T-helper 1 cell (primary cell): ENCODE measurements at places on chromosomes 3 and 15.

DNA sequence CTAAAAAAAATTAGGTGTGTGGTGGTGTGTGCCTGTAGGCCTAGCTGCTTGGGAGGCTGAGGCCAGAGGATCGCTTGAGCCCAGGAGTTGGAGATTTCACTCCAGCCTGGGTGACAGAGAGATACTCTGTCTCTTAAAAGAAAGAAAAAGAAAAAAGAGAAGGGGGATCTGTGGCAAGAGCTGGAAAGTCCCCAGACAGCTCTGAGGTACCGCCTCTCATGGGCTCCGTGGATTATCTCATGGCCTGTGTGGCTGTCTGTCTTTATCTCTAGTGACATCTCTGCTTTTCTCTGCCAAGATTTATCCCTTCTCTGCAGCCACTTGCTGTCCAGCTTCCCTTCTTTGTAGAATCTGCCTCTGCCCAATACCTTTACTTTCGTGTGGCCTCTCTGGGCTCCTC is 5.7 kb downstream of the EXOSC7 start:
- DNase-seq: no peak

DNA sequence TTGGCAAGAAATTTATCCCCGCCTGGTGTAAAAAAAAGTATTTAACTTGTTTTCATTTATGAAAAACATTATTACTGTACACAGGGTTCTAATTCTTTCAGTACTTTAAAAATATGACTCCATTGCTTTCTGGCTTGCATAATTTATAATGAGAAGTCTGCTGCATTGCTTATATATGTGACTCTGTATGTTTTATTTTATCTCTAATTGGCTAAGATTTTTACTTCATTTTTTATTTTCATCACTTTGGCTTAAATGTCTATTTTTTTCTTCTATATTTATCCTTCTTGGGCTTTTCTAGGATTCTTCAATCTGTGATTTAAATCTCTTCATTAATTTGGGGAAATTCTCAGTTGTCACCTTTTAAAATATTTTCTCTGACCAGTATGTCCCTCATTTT is 636.6 kb upstream of the NR2F2 start:
- DNase-seq: no peak

DNA sequence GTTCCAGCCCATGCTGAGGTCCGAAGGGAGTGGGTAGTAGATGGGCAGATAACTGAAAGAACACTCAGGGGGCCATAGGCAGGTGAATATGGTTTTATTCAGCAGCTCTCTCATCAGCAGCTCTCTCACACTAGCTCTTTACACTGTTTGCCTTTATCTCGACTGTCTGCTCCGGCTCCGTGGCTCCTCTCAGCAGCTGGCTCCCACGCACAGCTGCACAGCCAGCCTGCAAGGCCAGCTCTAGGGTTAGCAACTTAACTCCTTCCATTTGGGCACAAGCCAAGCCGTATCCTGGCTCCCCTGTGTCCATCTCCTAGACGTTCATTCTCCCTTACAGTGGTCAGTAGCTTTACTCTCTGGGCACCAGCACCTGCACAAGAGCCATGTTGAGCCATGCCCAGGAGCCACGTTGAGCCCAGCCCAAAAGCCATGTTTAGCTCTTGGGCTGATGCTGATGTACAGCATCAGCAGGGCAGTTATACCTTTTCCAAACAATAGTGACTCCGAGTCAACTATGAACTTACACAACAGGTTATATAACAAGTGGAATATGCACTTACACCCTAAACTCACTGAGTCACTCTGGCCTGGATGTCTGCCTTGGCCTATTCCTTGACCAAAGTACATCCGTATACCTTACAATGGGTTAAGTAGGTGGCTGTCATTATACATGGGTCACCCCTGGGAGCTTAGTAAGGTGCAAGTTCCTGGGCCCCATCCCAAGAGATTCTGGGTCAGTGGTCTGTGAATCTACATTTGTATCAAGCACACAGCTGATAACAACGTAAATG is 34.6 kb upstream of the TOPAZ1 start:
- no peak for DNase-seq

DNA sequence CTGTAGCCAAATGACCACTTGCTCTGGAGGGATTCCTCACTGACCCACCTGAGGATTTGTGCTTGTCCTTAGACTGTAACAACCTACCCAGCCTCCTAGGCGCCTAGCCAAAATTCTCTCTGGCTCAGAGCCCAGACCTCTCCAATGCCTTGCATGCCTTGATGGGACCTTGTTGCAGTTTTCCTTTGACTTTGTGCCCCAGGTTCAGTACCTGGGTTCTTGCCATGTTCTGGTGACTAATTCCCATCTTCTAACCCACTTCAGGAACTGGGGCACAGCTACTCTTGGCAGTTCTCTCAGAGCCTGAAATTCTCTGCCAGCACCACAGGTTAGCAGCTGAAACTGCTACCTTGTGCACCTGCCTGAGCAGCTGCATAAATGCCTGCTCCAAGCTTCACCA is 27.0 kb upstream of the UBE3A start:
- no peak for DNase-seq

- DNase-seq: no peak
Observed at GRCh38 chr3:45269952-45270351, 43.9 kb upstream of the TMEM158 start.

- DNase-seq: no peak
Observed at GRCh38 chr3:141307351-141308059, 60.8 kb upstream of the ZBTB38 start.

GRCh38 chr3:100029689-100030088 is 84.6 kb downstream of the FILIP1L start:
- DNase-seq: no peak

DNA sequence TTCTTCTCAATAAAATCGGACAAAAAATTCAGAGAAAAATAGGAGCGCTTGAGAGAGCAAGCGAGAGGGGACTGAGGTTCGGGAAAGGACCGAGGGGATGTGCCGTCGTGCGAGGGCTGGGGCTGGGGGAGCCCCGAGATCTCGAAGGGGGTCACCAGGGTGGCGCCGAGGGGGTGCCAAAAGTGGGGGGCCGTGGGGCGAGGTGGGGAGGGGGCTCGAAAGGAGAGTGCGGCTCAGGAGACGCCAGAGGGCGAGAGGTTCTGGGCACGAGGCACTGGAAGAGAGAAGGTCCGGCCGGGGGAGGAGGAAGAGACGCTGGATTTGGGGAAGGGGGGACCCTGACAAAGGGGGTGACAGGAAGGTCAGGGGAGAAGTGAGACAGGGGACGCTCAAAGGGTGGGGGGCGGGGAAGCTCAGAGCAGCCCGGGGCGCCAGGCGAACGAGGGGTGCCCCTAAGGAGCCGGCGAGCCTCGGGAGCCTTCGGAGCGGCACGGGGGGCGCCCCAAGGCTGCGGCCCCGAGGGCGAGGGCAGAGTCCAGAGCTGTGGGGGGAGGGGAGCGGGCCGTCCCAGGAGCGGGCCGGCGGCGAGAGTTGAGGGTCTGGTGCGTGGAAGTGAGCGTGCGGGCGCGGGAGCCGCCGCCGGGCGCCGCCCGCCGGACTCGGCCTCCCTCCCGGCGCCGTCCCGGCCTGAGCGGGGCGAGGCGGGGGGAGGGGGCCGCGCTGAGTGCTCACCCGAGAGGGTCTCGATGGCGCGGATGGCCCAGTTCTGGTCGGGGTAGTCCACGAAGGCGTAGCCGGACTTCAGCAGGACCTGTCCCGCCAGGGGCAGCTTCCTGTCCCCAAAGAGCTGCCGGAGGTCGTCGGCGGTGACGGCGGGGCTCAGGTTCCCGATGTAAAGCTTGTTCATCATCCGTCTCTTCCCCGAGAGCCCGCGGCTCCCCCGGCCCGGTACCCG is 514 bp downstream of the IGF2BP2 start:
- no peak for DNase-seq

GRCh38 chr15:73888224-73889041 is 15.1 kb downstream of the TBC1D21 start:
- no peak for DNase-seq

GRCh38 chr3:9147896-9148266 is 101.6 kb downstream of the SRGAP3 start:
- DNase-seq: no peak

- DNase-seq: no peak
Observed at GRCh38 chr3:54324103-54324502, 201.8 kb downstream of the CACNA2D3 start.

DNA sequence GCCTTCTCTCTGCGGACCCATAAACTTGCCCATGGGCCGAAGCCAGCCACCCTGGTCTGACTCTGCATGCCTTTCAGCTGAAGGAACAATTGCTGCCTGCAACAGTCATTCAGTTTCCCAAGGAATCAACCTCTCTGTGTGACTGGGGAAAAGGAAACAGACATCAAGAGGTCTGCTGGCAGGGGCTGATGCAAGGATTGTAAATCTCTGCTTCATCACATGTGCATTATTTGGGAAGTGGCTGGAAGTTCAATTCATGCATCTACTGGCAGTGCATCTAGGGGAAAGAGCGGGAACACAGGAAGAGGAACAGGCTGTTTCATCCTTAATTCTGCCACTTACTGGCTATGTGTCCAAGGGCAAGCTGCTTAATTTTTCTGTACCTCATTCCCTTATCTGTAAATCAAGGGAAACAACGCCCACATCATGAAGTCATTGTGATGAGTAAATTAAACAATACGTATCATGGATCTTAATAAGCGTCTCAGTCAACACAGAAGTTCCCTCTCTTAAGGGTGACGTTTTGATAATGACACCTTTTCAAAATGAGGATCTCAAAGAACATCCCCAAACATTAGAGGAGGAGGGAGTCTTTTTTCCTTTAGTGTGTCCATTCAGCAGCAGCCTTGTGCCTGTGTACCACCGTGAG is 17.4 kb upstream of the ADPGK start:
- DNase-seq: no peak

- no peak for DNase-seq
Observed at GRCh38 chr15:64903326-64903950, 8.3 kb upstream of the ANKDD1A start.

DNA sequence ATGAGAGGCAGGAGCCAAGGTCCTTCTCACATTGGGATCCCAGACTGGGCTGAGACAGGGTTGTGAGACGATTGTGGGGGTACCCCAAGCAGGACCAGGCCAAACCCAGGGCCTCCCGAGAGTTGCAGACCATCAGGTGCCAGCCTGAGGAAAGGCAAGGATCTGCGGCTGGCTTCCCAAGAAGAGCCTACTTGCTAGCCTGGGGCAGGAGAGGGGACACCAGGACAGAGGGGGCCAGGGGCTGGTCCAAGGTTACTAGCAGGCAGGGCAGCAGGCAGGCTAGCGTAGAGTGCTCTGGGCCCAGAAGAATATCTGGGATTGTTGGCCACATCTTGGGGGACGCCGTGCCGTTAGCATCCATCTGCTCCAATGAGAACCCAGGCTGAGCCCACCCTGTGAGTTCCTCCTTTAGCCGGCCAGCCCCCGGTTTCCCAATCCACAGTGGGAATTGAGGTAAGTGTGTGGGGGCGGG is 546 bp downstream of the CISH start:
- DNase-seq: no peak

DNA sequence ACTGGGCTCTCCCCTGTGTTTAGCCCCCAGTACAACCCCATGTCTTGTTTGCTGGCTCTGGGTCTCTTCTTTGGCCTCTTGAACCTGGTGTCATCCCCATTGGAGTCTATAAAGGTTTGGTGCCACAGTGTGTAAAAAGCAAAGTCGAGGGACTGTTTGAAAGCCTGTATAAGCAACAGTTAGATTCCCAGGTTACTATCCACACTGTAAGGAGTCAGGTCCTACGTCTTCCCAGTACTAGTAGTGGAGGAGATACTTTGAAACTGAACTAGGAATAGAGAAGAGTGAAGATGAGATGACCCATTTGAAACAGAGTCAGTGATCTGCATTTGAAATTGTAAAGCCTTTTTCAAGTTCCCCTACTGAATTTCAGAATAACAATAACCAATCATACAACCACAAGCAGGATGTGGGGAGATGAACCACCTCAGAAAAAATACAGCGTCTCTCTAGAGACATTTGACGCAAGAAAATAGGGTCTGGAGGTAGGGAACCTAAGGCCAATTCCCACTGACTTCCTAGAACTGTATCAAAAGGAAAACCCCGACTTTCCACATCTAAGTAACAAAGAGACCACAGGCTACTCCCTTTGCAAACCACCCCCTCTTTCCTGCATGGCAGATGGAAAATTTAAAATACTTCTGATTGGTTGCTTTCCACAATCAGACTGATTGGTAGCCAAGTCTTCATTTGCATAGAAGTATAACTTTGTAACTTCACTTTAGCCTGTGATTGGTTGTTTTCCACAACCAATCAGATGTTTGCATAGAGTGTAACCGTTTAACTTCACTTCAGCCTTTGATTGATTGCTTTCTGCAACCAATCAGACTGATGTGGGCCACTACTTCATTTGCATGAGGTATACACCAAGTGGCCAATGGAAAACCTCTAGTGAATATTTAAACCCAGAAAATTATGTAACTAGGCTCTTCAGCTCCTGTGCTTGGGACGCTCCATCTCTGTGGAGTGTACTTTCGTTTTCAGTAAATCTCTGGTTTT is 49.9 kb upstream of the NEDD4 start:
- DNase-seq: no peak

GRCh38 chr3:173371848-173372487 is 25.6 kb upstream of the NLGN1 start:
- DNase-seq: no peak

- no peak for DNase-seq
Observed at GRCh38 chr3:51747840-51748239, 31.2 kb downstream of the IQCF6 start.

GRCh38 chr3:141385406-141386125 is 17.3 kb downstream of the ZBTB38 start:
- no peak for DNase-seq

DNA sequence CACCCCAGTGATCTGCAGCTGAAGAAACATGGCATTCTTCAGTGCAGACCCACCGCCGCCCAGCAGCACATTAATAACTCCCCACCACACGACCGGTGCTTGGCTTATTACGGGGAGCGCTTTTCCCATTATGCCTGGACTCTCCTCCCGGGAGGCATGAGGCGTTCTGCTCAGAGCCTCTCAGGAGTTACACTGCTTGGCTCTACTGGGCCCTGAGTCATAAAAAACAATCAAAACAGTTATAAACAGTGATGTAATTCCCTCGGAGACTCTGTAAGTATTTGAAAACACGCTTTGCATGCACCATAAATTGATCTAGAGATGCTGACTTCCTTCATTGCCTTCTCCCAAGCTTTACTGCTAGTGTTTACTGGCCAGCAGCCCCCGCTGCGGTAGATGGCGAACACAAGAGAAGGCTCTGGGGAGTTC is 77.1 kb upstream of the SNRPA1 start:
- DNase-seq: no peak

GRCh38 chr3:170982733-170983132 is 43.8 kb downstream of the SLC2A2 start:
- no peak for DNase-seq

- no peak for DNase-seq
Observed at GRCh38 chr3:64011685-64012084, 11.6 kb downstream of the PSMD6 start.

GRCh38 chr15:80317389-80318182 is 65.6 kb upstream of the CTXND1 start:
- DNase-seq: no peak

DNA sequence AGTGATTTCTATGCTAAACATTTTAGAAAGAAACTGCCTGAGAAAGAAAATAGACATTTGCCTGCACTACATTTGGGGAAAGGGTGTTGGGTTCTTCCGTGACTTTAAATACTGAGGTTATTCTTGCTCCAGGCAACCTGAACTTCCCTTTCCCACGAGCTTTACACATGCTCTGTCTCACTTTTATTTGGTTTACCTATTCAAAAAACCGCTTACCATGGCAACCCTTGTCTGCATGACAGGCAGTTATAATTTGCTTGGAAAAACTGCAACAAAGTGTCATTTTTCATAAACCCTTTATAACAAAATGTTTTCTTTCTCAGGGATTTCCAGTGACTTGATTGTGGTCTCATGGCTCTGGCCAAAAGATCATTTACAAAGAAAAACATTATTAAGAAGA is 416.3 kb upstream of the MEIS2 start:
- no peak for DNase-seq

GRCh38 chr15:94451466-94451865 is 220.1 kb downstream of the MCTP2 start:
- DNase-seq: no peak
